NCI-H460 (cell line): ENCODE measurements at places on chromosomes 13 and 19.

DNA sequence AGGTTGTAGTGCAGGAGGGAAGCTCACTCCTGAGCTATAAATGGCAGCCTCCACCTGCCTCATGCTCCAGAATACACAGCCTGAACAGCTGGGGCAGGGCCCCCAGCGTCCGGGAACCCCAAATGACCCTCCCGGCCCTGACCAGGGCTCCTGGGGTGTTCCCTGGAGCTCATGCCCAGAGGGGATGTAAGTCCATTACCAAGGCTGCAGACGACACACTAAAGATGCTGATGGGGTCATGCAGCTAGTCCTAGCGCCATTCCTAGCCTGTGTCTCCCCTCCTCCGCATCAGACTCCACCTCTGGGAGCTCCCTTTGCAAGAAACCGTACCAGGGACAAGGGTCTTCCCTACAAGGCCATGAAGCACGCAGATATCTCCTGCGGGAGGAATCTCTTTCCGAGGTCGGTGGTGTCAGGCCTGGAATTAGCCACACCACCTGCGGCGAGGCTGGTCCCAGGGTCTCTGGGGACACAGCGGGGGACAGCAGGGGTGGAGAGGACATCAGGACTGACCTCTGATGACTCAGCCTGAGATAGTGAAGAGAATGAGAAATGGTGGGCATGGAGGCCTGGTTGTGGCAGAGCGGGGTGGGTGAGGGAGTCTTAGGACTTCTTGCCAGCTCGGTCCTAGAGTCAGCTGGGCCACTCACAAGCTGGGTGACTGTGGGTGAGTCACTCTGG, 11.9 kb upstream of the TPM4 start:
- no peak for DNase-seq

- no peak for DNase-seq
Observed at GRCh38 chr19:47540748-47541147, 25.9 kb upstream of the NAPA start.

DNA sequence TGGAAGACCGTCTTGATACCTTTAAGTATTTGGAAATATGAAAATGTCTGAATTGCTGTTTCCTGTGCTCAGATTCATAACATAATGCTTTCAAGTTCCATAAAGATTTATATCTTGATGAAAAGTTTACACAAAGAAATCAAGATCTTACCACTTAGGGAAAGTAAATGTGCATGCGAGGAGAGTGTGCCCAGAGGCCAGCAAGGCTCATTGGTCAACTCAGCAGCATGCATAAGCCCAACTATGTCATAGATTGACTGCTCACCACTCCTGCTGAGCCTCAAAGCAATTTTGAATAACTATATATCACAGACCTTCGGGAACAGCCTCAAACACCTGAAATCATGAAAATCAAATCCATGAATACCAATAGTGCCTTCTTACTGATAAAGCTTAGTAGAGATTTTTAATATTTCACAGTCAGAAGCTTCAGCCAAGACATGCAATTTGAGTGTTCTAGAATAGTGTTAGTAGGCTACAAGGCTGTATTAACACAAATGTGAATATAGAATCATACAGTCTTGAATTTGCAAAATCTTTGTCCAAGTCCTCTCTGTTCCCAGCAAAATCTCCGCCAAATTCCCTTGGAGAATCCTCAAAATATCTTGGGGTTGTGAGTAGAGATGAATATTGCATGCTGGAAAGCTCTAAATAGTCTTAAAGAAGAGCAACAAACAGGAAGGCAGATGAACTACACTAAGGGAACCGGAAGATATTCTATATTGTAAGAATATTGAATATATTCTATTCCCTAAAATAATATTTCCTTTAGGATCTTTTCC, 124.1 kb downstream of the DCLK1 start:
- no peak for DNase-seq

DNA sequence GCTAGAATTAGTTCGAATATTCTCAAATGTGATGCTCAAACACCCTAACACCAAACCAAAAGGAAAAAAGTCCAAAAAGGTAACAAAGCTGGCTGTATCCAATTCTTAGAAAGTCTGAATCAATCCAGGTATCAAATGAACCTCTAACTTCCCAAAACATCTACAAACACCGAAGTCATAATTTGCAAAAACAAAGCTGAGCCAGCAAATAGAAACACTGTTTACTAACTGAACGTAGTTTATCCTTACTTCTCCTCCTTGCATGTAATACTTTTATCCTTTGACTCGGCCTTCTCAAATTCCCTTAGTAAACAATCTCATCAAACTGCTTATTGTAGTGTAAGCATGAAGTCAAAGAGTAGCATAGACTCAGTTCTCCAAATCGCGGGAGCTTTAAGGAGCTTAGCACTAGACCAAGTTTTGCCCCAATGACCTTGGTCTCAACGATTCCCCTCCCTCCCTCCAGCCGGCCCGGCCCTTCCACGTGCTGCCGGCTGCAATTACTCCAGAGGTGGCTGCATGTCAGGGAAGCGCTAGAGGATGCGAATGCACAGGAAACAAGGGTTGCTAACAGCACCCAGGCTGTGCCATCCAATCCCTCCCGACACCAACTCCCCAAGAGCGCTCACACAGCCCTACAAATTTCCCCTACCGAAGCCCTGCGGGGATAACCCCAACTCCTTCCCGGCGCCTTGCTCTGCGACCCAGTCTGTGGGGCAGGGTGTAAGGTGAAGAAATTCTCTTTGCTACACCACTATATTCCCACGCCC, 693 bp downstream of the XPO4 start:
- no peak for DNase-seq

GRCh38 chr13:72782717-72783116, 784 bp downstream of the PIBF1 start:
- DNase-seq: no peak

GRCh38 chr19:23769691-23770468, 11.2 kb upstream of the ZNF681 start:
- DNase-seq: no peak

GRCh38 chr13:24627090-24627714, 53.0 kb upstream of the ATP12A start:
- DNase-seq: no peak

DNA sequence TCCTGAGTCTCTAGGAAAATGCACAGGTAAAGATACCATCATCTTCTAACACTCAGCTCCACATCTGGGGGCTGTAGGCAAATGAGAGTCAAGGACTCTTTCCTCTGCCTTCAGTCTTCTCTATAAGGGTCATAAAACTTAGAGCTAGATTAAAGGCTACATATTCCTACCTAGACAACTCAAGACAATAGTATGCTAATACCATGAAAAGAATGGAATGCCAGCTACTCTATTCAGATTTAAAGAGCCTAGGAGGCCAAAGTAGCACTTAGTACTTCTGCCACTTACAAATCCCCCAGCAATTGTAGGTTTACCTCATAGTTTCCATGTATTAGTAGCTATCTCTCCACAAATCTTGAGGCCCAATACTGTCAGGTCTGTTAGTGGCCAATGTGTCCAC, 453.0 kb downstream of the SLITRK5 start:
- no peak for DNase-seq

- no peak for DNase-seq
Observed at GRCh38 chr19:6458695-6459261, 814 bp downstream of the SLC25A23 start.

DNA sequence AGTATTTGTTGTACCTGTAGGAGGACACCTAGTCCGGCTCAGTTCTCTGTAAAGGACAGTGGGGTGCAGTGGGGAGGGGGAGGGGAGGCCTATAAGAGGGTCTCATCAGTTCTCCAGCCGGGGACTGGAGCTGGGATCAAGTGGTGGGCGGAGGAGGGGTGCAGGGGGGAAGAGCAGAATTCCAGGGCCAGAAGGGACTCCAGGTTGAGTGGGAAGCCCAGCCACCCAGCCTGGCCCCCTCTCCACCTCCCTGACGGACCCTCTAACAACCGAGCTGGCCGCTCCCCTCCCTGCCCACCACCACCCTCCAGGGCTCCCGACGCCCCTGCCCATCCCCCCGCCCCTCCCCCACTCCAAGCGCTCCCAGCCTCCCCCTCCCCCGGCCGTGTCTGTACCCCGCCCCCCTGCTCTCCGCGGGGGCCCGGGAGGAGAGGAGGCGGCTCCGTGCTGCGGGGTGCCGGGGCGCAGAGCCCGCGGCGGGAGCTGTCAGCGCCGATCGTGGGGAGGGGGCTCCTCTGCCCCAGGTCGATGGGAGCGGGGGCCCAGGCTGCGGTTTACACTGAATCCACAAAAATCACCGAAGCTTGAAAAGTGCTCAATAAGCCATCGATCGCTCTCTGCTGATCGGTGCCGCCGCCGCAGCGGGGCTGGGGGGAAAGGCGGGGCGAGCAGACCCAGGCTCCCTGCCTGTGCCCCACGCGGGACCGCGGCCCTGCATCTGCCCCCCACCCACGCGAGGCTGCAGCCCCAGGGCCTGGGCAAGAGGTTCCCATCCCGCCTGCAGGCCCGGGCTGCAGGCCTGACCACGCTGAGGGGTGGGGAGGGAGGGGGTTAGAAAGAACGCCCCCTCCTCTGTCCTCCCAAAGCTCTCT, 34.6 kb upstream of the ONECUT3 start:
- no peak for DNase-seq

- no peak for DNase-seq
Observed at GRCh38 chr19:30276011-30276882, 95.9 kb upstream of the ZNF536 start.

- DNase-seq: no peak
Observed at GRCh38 chr13:20997301-20998161, 63.9 kb downstream of the LATS2 start.

GRCh38 chr13:33112766-33113165, 96.5 kb downstream of the KL start:
- DNase-seq: no peak

- DNase-seq: no peak
Observed at GRCh38 chr13:114225610-114226009, 9.1 kb upstream of the CDC16 start.

- DNase-seq: no peak
Observed at GRCh38 chr13:77298426-77298825, 28.5 kb downstream of the MYCBP2 start.

DNA sequence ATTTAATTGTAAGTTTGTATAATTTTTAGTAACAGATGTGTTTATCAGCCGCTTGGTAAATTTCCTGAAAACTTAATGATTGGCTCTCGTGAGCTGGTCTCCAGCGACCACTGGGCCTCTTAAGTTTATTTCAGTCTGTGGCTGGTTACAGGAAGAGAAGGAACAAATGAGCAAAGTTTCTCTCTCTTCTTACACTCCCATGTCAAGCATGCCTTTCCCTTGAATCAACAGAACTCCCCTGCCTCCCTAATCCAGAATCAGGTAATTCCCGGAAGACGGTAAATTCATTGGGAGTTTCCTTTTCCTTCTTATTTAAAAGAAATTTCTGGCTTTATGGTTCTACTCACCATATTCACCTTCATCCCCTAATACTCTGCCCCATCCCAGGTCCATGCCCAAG, 52.5 kb upstream of the POMP start:
- DNase-seq: no peak
